Cerebellum (tissue), 4 donors: ENCODE measurements at places on chromosomes 13 and 19. TPM values are rescaled to one million over a fixed set of nuclear protein-coding genes. Genes with fewer than 3 reads are reported as not detected.

COL5A3 gene
- total RNA-seq = 0.73 TPM

FPR2 gene
- total RNA-seq = 0.27 TPM

DNA sequence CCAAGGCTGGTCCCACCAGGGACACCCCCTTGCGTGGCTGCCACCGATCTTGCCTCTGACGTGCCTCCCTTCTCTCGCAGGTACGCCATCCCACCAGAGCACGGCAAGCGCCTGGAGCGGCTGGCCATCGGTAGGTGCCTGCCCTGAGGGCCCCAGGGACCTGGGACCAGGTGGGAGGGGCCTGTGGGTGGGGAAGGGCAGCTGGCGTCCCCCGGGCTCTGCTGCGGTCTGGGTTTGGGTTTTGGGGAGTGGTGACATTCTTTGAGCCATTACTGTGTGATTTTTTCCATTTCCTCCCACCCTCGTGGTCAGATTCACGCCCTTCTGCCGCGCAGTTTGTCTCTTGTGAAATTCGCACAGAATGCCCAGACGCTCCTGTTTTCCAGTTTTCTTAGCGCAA lies 102.0 kb downstream of the KDM4B start:
- no peak for DNase-seq

PRR20D gene
- not detected for total RNA-seq

DNA sequence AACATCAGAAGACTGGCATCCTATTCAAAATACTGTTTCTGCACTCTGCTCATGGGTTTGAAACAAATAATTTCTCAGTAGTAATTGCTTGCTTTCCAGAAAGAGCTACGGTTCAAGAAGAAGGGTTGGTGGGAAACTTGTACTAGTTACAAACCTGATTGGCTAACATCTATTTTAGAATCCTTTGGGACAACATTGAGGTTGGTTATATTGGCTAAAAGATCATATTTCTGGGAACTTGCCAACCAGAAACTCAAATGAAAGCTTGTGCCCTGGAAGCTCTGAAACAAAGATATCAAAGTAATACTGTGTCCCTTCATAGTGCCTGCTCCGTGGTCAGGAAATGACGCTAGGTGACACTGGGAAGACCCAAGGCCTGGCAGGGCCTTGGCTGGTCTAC lies 141.7 kb downstream of the LACC1 start:
- DNase-seq = no peak

GRCh38 chr13:87207280-87208003 lies 463.7 kb upstream of the SLITRK5 start:
- no peak for DNase-seq
